ENCODE measurements at places on chromosomes 4 and X. TPM values are rescaled to one million over a fixed set of nuclear protein-coding genes. Genes with fewer than 3 reads are reported as not detected.

Gene BDH2
- 8.6 TPM for total RNA-seq

Gene PLAC1
- total RNA-seq = 0.80 TPM

Gene HSFX2
- total RNA-seq = not detected

Gene AFAP1
- 39.6 TPM for total RNA-seq

Gene SLC2A9
- 0.41 TPM for total RNA-seq

Gene HAND2
- total RNA-seq = 0.35 TPM

Gene GPR143
- total RNA-seq = not detected

Gene P2RY8
- total RNA-seq = not detected

Gene HELT
- total RNA-seq = not detected

Gene FAM9B
- total RNA-seq = not detected

Gene CDKL2
- total RNA-seq = 0.64 TPM

Gene CYBB
- total RNA-seq = 0.03 TPM

Gene PDE6B
- total RNA-seq = not detected

Gene SYTL5
- 0.45 TPM for total RNA-seq

Measured in A549 treated with DMSO at 1 μM for 4 hours (cell line).